ENCODE measurements at places on chromosomes 2 and 18. TPM values are rescaled to one million over a fixed set of nuclear protein-coding genes. Genes with fewer than 3 reads are reported as not detected.

The REEP1 gene
- polyA plus RNA-seq, result 43.2 TPM

GRCh38 chr2:240994171-240994896 is 4.1 kb upstream of the SNED1 start:
- DNase-seq, result no peak

DNA sequence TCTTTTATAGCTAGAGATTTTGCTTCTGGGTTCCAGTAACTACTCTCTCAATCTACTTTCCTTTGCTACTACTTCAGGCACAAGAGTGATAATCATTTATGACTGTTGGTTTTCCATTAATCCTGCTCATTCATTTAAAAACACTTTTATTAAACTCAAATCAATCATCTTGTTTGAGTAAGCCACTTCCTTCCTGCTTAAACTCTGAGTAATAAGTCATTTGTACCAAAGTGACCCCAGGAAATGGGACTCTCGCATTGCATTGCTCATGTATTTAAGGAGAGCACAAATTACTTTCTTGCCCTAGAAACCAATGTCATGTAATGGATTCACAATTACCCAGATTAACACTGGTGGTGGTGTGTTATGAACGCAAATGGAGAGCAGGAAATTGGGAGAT is 270.7 kb upstream of the HNMT start:
- DNase-seq, result no peak

- DNase-seq, result no peak
Measured at GRCh38 chr2:15337996-15338666, 223.0 kb downstream of the NBAS start.

The ALLC gene
- 0.20 TPM for polyA plus RNA-seq

- DNase-seq, result no peak
Measured at GRCh38 chr2:1484131-1484884, 71.0 kb downstream of the TPO start.

- DNase-seq, result no peak
Measured at GRCh38 chr2:42843131-42843530, 50.7 kb upstream of the HAAO start.

DNA sequence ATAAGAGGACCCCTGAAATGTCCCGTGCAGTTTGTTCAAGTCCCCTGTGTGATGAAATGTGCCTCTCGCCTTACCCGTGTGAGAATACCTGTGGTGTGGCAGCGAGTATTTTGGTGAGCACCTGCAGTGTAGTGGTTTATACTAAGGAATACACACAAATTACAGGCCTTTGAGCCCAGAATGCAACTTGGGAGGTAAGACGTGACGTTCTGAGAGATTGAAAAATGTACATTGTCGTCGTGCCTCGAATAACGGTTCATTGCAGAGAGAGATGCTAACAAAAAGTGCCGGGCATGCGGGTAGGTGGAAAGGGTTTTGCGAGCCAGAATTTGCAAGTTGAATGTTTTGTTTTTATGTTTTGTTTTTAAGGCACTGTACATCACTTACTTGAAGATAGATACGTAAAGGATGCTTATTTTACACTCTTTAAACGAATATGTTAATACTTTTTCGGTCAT is 867 bp downstream of the RBBP8 start:
- no peak for DNase-seq

The WDR12 gene
- polyA plus RNA-seq, result 70.9 TPM

The ACTG2 gene
- 6.6 TPM for polyA plus RNA-seq

The PLGLB1 gene
- polyA plus RNA-seq, result 8.8 TPM

The ASTL gene
- polyA plus RNA-seq, result 0.18 TPM

GRCh38 chr2:200319548-200320337 is 13.2 kb downstream of the SPATS2L start:
- no peak for DNase-seq

DNA sequence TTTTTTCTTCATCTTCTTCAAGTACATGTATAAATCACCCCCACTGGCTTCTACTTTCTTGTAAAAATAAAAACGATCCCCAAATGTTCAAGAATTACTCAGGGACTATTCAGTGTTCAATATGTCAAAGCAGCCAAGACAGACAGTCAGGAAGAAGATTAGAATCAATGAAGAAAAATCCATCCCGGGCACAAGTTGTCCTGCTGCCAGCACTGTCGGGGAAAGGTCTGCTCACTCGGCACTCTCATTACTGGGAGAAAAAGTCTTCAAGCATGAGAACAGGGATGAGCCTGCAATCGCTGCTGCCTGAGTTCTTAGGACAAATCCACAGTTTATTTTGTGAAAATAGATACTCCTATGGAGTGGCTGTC is 482.8 kb upstream of the KLHL29 start:
- DNase-seq, result no peak

DNA sequence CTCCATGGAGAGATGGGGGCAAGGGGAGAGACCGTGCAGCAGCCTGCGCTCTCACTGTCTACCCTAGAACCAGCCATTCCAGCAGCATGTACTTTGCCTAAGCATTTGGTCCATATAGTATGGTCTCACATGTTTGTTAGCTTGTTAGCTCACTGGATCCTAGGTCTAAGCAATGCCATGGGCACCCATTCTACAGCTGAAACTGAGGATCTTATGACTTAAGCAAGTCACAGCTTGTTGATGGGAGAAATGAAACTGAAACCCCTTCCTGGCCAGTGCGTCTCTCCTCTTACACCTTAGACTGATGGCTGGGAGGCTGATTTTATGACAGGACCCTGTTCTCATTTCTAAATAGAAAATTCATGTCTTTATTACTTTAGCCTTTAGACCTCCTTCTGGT is 90.1 kb downstream of the EPAS1 start:
- no peak for DNase-seq

GRCh38 chr2:230455005-230455684 is 39.1 kb downstream of the SP100 start:
- DNase-seq, result no peak

DNA sequence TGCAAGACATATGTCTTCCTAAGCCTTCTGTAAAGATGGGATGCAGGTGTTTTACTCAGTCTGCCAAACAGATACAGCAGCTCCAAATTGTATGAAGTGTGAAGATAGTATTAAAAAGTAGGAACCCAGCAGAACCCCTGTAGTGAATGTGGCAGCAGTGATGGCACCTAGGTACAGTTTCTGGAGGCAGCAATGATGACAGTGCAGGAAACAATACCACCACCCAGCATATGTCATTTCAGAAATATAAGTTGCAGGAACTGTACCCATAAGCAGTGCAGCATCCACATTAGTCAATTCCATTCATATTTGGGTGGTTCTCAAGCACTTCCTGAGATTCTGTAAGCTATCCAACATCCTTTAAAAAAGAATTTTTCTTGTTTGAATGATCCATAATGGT is 46.7 kb upstream of the ATP5MC3 start:
- DNase-seq, result no peak

DNA sequence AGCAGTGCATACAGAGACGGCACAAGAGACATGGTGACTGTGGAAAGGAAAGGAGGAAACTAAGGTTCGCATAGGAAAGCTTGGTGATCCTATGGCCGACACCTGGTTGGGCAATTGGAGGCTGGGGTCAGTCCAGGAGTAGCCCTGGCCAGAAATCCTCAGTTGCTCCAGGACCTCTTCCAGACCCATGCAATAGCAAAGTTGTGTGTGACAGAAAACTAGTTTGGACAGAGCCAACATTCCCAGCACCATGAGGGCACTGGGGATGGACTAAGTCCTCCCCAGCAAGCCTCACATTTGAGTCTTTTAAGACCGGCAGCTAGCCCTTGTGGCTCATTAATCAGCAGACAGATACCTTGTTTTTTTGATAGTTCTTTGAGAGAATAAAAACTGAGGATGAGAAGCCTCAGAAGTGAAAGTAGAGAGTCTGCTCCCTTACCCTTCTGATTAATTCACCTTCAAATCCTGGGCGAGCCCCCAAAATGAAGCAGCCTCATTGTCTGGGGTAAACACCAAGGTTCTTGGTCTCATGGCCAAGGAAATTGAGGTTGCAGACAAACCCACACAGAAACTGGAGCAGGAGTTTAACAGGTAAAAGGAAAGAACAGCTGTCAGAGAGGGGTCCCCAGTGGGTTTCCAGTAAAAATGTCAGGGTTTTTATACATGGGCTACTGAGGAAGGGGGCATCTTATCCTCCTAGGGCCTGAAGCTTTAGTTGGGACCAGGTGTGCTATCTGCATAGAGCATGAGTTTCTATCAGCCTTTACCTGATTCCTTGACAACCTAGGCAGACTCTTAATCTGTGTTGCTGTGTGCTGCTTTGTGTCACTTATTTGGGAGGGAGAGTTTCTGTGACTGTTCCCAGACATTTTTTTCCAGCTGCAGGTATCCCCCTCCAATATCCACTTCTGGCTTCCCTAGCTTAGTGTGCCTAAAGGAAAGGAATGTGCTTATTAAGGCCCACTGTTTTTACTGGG is 39.1 kb downstream of the STK17B start:
- DNase-seq, result no peak

DNA sequence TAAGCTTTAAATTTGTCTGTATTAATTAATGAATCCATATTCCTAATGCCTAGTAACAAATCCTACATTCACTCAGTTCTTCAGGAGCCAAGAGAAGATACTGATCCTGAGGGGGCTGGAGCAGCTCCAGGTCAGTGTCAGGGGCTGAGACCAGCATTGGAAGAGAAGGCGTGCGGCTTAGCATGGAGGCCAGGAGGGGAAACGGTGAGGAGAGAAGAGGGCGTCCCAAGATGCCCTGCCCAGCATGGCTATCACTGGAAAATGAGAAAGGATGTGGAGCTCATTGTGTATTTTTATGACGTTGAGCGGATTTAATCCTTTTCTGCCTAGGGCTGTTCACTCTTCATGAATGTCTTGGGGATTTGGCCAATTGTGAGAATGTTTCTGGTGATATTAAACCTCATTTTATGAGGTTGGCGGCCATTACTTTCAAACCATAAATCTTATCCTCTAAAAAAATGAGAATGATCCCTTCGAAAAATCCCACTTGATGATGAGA is 131.7 kb downstream of the KCTD1 start:
- no peak for DNase-seq

DNA sequence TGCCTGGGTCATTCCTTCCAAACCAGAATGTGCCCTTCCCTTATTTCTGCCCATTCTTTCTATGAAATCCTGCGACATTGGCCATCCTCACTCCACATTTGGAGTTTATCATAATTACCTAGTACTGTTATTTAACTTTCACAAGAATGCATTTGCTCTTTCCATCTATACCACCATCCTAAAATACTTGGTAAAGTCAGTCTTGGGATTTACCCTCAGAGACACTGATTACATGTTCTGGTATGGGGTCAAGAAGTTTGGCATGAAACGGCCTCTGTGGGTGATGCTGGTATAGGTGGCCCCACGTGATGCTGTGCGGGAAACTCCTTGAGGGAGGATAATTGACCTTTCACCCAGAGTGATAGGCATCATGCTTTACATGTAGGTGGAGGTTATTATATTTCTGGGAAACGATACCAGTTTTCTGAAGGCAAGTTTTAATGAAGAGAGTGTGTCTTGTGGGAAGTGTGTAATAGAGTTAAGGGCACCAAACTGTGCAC is 123.5 kb downstream of the FMNL2 start:
- no peak for DNase-seq

DNA sequence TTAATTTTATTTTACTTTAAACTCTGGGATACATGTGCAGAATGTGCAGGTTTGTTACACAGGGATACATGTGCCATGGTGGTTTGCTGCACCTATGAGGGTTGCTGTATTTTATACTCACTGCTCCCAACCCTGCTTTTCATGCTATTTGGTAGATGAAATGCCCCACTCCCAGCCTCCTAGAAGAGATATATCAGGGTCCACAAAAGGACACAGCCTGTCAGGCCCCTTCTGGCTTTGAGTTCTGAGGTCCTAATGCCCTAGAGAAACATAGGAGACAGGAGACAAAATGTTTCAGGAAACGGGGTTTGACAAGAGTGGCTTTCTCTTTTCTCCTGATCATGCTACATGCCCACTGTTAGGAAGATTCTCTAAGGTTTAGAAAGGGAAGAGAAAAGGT is 27.1 kb upstream of the SOX11 start:
- no peak for DNase-seq

All from muscle of back (tissue), 13 donors.